ENCODE measurements at places on chromosomes 11 and 22.

DNA sequence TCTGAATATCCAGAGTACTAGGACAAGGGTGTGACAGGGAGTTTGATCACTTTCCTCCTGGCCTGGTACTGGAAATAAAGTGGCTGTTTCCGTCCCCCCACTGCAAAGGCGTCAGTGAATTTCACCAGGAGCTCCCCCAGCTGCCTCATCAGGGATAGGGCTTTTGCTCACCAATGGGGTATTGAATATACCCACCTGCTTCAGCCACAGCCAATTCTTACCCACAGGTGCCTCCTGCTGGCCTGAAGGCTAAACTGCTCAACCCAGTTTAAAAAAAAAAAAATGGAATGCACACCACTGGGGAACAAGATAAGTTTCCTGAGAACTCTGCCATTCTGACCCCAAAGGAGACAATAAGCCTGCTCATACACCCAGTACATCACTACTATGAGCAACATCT, 65.3 kb upstream of the MS4A8 start:
- DNase-seq: no peak

DNA sequence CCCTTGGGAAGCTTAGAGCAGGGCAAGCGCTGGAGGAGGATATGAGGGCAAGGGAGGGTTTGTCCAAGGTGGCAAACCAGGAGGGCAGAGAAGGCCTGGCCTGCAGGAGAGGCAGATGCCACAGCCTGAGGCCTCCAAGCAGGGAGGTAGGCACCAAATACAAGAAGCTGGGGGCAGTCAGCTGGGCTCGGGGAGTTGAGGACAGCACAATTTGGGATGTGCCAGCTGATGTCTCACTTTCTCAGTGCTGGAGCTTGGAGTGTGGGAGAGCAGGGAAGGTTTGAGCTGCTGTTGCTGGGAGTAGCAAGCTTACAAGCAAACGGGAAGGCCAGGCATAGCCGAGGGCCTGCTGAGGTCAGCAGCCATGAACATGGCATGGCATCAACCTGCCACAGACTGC, 4.0 kb downstream of the ZDHHC24 start:
- no peak for DNase-seq

DNA sequence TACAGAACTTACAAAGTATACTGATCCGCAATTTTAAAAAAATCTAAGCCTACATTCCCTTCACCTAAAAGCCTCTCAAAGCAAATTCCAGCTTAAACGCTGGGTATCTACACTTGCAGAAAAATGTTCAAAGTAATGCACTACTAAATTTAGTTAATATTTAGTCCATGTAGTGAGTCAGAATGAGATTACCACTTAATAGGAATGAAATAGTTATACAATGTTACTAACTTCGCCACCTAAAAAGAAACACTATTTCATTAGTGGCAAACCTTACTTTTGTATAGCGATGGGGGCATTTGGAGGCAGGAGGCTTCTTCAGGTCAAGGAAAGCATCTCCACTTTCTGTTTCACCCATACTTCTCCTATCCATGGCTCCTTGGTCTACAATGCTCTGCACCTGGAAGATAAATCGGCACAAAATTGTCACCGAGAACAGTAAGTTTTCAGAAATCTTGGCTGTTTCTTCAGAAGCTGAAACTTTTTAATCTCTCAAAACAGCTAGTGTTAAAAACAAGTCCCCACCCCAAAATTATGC, 1.2 kb downstream of the EIF4ENIF1 start:
- no peak for DNase-seq

GRCh38 chr22:35959121-35959800, 69.4 kb downstream of the RBFOX2 start:
- DNase-seq: no peak

GRCh38 chr11:65208785-65209710, 27.3 kb downstream of the CAPN1 start:
- DNase-seq: no peak

DNA sequence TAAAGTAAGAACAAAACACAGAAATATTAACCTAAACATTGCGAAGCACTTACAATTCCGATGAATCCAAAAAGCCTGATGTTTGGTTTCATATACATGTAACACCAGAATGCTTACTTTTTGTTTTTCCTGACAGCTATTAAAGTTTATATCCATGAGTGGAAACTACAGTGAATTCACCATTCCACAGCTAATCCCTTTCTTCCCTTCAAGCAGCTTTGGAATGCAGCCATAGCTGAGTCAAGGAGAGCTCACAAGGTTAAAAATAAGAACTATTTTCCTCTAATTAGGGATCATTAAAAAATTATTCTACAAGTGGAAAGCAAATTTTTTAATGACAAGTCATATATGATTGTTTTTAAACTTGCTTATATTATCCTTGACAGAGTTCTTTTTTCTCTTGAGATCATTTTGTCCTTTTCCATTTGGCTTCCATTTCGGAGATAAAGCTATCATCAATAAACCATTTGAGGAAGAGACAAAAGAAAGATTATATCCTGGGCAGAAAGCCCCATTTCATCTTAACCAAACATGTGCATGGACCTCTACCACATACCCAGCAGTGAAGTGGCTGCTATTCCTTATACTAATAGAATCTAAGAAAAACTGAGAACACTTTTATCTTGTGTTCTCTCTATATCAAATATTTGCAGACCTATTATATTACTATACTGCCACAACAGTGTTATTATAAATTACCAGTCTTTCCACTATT, 19.7 kb upstream of the FIBIN start:
- DNase-seq: no peak

DNA sequence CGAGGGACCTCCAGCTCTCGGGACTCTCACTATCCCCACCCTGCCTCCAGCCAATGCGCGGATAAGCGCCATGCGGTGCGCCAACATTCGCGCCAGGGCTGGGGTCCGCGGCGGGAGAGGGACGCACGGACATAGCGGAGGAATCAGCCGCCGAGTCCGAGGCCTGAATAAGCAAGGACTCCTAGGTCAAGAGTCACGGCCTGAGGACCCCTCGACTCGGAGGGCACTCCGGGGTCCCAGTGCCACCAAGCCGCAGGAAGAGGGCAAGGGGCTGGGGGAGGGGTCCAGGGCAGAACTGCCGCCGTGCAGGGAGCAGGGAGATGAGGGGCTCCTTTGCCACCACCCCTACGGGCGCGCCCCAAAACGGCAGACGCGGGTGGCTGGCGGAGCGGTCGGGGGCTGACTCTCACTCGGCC, 552 bp downstream of the DSCAML1 start:
- DNase-seq: no peak

Measured in kidney epithelial cell (primary cell).